Fibroblast of lung (primary cell): ENCODE measurements at places on chromosomes 12 and 14. TPM values are rescaled to one million over a fixed set of nuclear protein-coding genes. Genes with fewer than 3 reads are reported as not detected.

The RASSF3 gene
- total RNA-seq, result 37.7 and 40.3 TPM in 2 replicates

The CIROP gene
- 0.17 and 1.0 TPM in 2 replicates for total RNA-seq

The RHOJ gene
- 1.2 and 4.1 TPM in 2 replicates for total RNA-seq

The DHRS4 gene
- total RNA-seq, result 51.9 and 54.7 TPM in 2 replicates

The SCN8A gene
- total RNA-seq, result 12.8 and 27.2 TPM in 2 replicates

The DTX3 gene
- 16.4 and 30.4 TPM in 2 replicates for total RNA-seq

The TRMT61A gene
- total RNA-seq, result 10.6 and 11.0 TPM in 2 replicates

The PLD4 gene
- total RNA-seq, result under 0.01 and 0.17 TPM in 2 replicates

The IKZF4 gene
- total RNA-seq, result 0.51 and 2.0 TPM in 2 replicates

The PA2G4 gene
- 92.2 and 93.5 TPM in 2 replicates for total RNA-seq

The TAS2R46 gene
- 1.5 and 2.0 TPM in 2 replicates for total RNA-seq

The ANAPC7 gene
- 44.9 and 49.5 TPM in 2 replicates for total RNA-seq

The ITGB7 gene
- total RNA-seq, result 0.26 and 0.50 TPM in 2 replicates
